Left cardiac atrium (tissue), 4 donors: ENCODE measurements at places on chromosomes 7 and 10. TPM values are rescaled to one million over a fixed set of nuclear protein-coding genes. Genes with fewer than 3 reads are reported as not detected.

DNA sequence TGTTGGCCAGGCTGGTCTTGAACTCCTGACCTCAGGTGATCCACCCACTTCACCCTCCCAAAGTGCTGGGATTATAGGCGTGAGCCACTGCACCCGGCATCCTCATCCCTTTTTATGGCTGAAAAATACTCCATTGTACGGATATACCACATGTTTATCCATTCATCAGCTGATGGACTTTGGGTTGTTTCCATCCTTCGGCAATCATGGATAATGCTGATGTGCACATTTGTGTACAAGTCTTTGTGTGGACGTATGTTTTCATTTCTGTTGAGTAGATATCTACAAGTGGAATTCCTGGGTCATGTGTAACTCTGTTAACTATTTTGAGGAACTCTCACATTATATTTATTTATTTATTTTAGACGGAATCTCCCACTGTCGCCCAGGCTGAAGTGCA, 5.7 kb upstream of the UCMA start:
- DNase-seq: no peak

- DNase-seq: no peak
Measured at GRCh38 chr10:127195041-127195506, 1.3 kb downstream of the INSYN2A start.

DNA sequence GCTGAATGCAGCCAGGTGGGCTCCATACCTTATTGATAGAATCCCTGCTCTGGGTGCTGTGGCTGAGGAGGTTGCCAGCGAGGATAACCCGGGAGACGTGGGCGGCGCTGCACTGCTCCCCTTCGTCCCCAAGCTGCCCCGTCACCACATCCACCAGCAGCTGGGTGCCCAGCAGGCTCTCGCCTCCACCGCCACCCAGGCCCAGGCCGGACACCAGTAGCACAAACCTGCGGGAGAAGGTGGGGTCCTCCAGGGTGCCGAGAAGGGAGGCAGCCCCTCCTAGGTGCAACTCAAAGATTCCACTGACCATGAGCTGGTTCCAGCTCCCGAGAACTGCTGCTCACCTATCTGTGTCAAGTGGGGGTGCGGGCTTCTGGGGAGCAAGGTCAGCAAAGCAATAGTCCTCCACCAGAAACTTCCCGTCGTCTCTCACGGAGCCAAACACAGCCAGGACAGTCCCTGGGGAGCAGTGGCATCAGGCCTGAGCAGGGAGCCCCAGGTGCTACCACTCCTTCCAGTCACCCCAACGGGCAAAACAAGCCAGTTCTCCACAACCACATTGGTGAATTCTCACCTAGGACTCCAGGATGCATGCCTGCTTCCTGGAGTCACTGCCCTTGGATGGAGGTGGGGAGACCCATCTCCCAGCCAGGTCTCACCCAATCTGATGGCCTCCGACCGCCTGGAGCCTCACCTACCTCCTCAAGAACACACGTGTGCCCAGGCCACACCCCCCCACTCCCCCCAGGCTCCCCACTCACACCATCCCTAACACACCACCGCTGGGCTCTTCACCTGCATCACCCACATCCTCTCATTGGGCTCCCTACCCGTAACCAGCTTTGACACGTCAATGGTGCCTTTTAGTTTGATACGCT, 6.3 kb downstream of the POLD2 start:
- no peak for DNase-seq

DNA sequence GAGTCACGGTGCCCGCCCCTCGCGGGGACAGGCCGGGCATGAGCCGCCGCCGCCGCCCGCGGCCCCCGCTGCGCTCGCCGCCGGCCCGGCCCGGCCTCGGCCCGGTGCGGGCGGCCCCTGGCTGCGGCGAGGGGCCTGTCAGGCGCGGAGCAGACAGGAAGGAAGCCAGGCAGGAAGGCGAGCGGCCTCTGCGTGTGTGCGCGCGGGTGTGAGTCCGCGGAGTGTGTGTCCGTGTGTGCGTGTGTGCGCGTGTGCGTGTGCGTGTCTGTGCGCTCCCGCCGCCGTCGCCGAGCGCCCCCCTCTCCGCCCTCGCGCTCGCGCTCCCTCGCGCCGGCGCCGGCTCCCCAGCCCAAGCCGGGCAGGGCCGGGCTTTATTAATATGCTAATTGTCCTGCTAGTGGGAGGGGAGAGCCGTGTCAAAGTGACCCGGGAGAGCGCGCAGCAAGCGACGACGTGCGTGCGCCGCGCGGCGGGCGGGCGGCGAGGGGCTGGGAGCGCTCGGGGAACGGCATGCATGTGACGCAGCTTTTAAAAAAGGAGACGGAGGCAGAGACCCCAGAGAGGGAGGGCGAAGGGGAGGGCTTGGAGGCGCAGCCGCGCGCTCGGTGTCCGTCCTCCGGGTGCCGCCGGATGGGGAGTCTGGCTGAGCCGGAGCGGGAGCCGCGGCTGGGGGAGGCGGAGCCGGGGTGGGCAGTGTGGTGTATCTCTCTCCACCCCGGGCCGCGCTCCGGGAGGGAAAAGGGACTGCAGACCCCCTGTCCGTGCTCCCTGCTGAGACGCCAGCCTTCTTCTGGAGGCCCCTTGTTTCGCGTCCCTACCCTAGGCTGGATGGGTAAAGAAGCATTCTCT, at the start of gene LDB1:
TSS of gene LDB1 (minus strand) at position 227 of the 849 bp plus-strand sequence. CDS start 258 bp downstream, outside the sequence.
- peak; percentile 84 for DNase-seq

- no peak for DNase-seq
Measured at GRCh38 chr7:47380325-47381133, 201.4 kb downstream of the TNS3 start.

GRCh38 chr7:7136466-7137381, 45.6 kb upstream of the C1GALT1 start:
- no peak for DNase-seq

DNA sequence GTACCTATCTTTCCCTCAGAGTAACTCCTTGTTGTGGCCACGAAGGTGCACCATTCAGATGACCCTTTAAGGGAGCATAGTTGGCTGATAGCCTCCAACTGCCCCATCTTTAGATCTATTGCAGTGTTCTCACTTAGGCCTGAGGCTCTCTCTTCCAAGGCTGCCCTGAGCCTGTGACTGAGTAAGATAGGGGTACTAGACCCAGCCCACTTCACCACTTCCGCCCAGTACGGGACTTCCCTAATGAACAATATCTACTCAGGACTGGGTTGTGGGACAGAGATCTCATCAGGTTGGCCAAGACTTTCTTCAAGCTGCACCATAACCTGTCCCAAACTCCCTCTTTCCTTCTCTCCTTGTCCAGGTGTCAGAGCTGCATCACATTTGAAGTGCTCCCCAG, 5.7 kb upstream of the GNAI1 start:
- DNase-seq: no peak

DNA sequence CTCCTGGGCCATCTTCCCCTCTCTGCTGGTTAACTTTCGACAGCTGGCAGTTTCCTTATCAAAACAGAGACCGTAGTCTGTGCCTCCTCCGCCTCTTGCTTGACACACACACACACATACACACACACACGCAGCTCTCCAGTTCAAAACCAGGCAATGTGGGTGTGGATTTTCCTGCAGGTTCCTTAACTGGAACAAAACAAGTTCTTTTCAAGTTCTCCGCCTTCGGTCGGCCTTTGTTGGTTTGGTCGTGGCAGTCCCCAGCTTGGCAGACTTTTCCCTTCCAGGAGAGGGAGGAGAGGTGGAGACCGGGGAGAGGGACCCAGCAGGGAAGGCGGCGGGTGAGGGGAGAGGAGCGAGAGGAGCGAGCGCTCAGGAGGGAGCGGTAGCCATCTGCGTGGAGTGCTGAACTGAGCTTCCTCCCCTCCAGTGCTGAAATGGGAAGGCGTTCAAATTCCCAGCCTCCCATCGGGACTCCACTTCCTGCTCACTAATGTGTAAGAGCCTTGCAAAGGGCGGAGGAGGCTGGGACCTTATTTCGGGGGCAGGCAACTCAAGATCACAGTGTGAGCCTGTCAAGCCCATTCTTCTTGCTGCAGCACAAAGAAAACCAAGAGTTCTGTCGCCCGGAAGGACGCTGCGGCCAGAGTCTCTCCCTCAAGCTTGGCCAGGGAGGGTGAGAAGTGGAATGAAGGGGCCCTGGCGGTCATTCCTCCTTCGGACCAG, 120.6 kb downstream of the PRPF18 start:
- DNase-seq: peak; percentile 84

DNA sequence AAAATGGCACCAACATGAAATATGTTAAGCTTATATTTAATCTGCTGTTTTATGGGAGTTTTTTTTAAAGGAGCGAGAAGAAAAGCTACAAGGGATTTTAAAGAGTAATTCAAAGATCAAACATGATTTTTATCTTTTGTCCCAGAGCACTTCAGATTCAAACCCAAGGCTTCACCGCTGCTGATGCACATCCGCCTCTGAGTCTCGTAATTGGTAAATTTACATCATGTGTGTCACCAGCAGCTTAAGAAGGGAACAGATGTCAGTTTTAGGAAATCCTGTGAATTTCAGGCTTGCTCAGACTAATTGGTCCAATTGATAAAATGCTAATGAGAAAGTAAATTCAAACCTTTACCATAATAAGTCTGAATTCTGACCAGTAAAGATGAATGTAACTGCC, 406.3 kb downstream of the GFRA1 start:
- DNase-seq: no peak

DNA sequence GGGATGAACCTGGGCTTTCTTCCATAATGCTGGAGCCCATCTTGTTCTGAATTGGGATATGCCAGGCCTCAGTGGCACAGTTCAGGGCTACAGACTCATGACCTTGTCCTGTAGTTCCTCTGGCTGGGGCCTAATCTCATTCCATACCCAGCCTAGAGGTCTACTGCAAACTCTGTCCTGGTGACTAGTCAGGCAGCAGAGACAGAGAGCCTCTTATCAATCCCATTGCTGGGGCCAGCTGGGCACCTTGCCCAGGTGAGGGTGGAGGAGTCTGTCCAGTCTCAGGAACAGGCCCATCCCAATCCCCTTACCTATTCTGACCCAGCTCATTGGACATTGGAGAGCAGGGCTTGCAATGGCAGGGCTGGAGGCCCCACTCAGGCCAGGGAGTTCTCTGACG, 28.0 kb upstream of the COMTD1 start:
- no peak for DNase-seq

DNA sequence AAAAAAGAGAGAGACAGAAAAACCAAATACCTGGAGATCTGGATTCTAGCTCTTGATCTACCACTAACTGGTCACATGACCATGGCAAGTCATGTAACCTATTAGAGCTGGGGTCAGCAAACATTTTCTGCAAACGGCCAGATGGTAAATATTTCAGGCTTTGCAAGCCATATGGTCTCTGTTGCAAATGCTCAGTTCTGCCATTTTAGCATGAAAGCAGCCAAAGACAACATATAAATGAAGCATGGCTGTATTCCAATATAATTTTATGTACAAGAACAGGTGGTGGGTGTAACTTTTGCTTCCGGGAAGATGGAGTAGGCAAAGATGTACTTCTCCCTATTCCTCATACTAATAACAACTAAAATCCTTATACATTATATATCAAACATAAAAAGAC, 6.7 kb downstream of the FRA10AC1 start:
- no peak for DNase-seq

DNA sequence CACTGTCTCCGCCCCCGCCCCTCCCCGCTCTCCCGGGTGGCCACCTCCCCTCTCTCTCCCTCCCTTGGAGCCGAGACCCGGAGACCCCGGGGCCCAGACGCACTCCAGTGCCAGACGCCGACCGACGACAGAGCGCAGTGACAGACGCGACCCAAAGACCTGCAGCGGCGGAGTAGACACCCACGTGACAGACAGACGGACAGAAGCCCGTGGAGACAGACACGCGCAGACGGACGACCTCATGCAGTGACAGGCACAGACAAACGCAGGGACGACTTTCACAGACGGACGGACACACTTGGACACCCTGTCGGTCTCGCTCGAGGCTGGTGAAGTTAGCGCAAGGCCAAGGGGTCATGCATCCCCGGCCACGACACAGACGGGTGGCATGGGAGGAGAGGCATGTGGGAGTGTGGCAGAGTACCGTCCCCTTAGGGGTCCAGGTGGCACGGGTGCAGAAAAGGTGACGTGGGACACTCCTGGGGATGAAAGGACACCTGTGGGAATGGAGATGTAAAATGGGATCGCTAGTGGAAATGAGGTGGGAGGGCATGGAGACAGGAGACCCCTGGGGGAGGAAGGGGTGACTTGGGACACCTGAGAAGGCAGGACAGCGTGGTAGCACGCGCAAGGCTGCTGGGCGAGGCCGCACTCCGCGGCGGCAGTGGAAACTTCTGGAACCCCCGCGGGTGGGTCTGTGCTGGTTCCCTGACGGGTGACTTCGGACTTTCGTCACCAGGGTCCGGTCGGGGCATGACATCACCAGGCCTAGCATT, 456 bp upstream of the ACHE start:
- peak; percentile 53 for DNase-seq

DNA sequence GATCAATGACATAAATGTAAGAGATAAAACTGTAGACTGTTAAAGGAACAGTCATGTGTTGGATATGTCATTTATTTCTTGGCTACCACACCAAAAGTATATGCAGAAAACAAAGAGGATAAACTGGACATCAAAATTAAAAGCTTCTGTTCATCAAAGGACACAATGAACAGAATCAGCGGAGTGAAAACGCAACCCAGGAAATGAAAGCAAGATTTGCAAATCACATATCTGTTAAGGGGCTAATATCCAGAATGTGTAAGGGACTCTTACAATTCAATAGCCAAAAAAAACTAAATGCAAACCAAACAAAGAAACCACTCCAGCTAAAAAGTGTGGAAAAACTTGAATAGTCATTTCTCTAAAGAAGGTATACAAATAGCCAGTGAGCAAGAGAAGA, 164.3 kb downstream of the ZMYND11 start:
- DNase-seq: no peak

DNA sequence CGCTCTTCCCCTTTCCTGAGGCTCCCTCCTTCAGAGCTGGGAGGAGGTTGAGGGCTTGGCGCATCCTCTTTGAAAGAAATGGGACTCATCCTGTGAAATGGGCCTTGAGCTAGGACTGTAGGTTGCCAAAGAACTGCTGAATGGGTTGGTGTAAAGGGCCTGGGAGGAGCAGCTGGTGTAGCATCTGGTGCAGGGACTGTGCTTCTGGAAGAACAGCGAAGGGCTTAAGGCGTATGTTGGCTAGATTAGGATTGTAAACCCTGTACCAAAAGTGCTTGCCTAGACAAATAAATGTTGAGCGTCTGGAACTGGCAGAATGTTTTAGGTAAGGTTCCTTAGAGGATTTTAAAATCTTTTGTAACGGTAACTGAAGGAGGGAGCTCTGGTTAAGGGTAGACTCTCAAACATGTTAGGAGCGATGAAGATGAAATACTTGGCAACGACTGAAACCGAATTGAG, 563 bp downstream of the STAM start:
- no peak for DNase-seq

- DNase-seq: no peak
Measured at GRCh38 chr10:116296291-116296721, 23.3 kb upstream of the GFRA1 start.

The SEMA3C gene
- 37.4 TPM for total RNA-seq

The EVX1 gene
- not detected for total RNA-seq

The CNPY1 gene
- not detected for total RNA-seq

The SGCE gene
- 40.7 TPM for total RNA-seq

The HDAC9 gene
- total RNA-seq: 16.0 TPM

The DKK1 gene
- total RNA-seq: not detected

The PAPSS2 gene
- total RNA-seq: 24.0 TPM
